Thyroid gland (tissue), 4 donors: ENCODE measurements at places on chromosomes 7 and 10. TPM values are rescaled to one million over a fixed set of nuclear protein-coding genes. Genes with fewer than 3 reads are reported as not detected.

- no peak overlapping the region for H3K27ac ChIP-seq
- H3K4me1 ChIP-seq: peaks cover 10% of the 10 kb centered on the region
- H3K4me3 ChIP-seq: no peak overlapping the region
- DNase-seq: no peak
- H3K27me3 ChIP-seq: no peaks in the 10 kb centered on the region
Measured at GRCh38 chr7:2980401-2981102, 63.1 kb downstream of the CARD11 start.

DNA sequence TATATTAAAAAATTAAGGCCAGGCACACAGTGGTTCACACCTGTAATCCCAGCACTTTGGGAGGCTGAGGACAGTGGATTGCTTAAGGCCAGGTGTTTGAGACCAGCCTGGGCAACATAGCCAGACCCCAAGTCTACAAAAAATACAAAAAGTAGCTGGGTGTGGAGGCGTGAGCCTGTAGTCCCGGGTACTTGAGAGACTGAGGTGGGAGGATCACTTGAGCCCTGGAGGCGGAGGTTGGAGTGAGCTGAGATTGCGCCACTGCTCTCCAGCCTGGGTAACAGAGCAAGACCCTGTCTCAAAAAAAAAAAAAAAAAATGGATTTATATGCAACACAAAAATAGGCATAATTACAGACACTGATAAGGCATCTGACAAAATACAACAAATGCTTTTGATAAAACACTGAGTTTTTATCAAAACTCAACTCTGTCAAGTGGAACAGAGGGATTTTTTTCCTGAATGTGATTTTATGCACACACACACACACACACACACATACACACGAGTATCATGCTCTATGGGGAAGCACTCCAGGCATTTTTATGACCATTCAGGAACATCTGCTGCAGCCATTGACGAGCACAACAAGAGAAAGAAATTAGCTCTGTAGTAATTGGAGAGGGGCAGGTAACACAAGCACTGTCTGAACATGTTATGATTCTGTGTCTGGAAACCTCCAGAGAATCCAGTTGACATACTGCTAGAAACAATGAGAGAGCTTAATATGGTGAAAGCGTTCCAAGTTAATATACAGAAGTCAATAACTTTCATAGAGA lies 193.1 kb downstream of the WDR37 start:
- no peak overlapping the region for H3K27ac ChIP-seq
- DNase-seq: no peak
- H3K4me1 ChIP-seq: no peaks in the 10 kb centered on the region
- no peaks in the 10 kb centered on the region for H3K27me3 ChIP-seq

GRCh38 chr7:128919881-128920799 lies 9.6 kb upstream of the KCP start:
- no peak for DNase-seq
- H3K27ac ChIP-seq: no peak overlapping the region
- H3K27me3 ChIP-seq: peaks cover 11% of the 10 kb centered on the region
- H3K4me3 ChIP-seq: no peak overlapping the region

GRCh38 chr10:35387768-35388167 lies 51.5 kb downstream of the CCNY start:
- no peaks in the 10 kb centered on the region for H3K27me3 ChIP-seq
- no peaks in the 10 kb centered on the region for H3K36me3 ChIP-seq
- no peak overlapping the region for H3K4me3 ChIP-seq
- peak; percentile 31 for DNase-seq
- peaks cover 36% of the 10 kb centered on the region for H3K4me1 ChIP-seq

- no peak overlapping the region for H3K27ac ChIP-seq
- no peak for DNase-seq
- H3K27me3 ChIP-seq: no peaks in the 10 kb centered on the region
- H3K4me3 ChIP-seq: no peak overlapping the region
Measured at GRCh38 chr7:5302577-5302976, 19.8 kb downstream of the SLC29A4 start.

Gene CYP3A7
- total RNA-seq: not detected

Gene PPRC1
- total RNA-seq: 15.9 TPM

GRCh38 chr7:5699467-5700384 lies 81.7 kb downstream of the RNF216 start:
- peak; percentile 70 for DNase-seq
- H3K36me3 ChIP-seq: no peaks in the 10 kb centered on the region
- peaks cover 21% of the 10 kb centered on the region for H3K4me1 ChIP-seq
- no peak overlapping the region for H3K4me3 ChIP-seq

DNA sequence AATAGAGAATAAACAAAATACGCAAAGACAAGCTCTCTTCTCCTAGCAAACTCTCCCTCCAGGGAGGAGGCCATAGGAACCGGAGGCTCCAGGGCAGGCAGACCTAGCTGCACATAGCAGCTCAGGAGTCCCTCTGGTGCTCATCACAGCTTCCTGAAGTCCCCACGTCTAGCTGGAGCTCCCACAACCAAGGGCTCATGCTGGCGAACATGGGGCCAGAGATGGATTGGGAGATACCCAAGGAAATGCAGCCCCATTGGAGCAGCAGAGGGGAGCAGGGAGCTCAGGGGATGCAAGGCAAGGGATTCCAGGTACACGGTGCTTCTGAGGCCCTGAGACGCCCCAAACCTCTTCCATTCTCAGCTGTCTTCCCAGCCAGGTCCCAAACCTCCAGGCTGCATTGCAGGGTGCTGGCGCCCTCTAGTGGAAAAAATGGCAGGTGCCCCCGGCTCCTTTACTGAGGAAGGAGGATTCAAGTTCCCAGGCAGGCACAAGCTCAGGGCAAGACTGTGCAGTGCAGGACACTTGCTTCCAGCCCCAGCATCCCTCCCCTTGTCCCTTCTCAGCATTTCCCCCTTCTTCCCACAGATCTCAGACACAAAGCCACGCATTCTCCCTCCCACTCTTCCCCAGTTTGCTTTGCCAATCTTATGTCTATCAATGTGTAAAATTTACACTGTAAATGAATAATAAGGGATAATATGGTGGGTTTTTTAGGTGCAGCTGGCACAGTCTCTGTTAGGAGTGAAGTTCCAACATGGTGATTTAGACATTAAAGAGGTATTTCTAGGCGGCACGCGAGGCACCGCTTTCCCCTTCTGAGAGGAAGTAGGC lies 46.2 kb downstream of the GPAM start:
- no peaks in the 10 kb centered on the region for H3K36me3 ChIP-seq
- H3K4me1 ChIP-seq: no peaks in the 10 kb centered on the region
- no peak overlapping the region for H3K4me3 ChIP-seq
- no peaks in the 10 kb centered on the region for H3K27me3 ChIP-seq

- no peaks in the 10 kb centered on the region for H3K36me3 ChIP-seq
- no peaks in the 10 kb centered on the region for H3K27me3 ChIP-seq
- H3K4me3 ChIP-seq: no peak overlapping the region
- peaks cover 28% of the 10 kb centered on the region for H3K4me1 ChIP-seq
- DNase-seq: peak; percentile 8
- peak overlapping the region; percentile 49 for H3K27ac ChIP-seq
Measured at GRCh38 chr7:28155964-28156363, 24.6 kb downstream of the JAZF1 start.

DNA sequence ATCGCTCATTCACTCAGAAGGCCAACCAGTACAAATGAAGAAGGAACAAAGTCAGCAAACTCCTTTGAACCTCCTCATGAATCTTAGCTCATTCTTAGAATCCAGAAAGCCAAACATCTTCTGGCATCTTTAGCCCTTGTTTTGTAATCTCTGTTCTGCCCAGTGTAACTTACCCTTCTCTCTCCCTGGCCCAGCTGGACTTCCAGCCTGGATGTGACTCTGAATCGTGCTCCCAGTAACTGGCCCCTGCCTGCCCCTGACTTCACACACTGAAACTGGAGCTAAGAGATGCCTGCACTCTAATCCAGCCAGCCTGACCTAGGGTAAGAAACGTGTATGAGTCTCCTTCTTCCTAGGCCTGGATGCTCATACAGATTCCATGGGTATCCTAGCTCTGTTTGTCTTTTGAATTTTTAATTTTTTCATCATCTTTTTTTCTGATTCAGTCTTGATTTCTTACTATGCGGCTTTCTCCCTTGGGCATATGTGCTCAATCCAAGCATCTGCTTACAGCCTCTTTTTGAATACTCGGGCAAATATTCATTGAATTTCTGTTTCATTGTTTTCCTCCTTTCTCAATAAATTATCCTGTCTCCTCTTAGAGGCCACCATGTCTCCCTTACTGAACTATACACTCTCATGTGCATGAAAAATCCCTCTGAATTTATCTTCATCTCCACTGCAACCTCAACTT lies 845.6 kb upstream of the AUTS2 start:
- no peaks in the 10 kb centered on the region for H3K36me3 ChIP-seq
- DNase-seq: no peak
- no peak overlapping the region for H3K27ac ChIP-seq
- H3K27me3 ChIP-seq: no peaks in the 10 kb centered on the region

- H3K4me1 ChIP-seq: peaks cover 3% of the 10 kb centered on the region
- H3K27ac ChIP-seq: no peak overlapping the region
- no peaks in the 10 kb centered on the region for H3K27me3 ChIP-seq
- no peaks in the 10 kb centered on the region for H3K36me3 ChIP-seq
Measured at GRCh38 chr7:157574120-157574825, 237.5 kb downstream of the DNAJB6 start.

DNA sequence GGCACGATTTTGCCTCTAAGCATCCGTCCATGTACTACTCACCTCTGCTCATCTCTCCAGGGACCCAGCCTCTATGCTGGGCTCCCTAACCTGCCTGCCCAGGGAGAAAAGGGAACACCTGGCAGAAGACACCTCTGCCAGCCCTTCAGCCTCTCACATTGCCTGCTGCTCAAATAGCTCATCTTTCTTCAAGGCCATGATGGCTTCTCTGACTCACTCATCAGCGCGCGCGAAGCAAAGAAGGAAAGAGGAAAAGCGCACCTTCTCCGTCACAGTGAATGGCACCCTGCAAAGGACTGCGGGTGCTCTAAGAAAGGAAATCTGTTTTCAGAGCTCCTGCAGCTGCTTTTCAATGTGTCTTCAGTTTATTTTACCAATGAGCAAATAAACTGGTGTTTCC lies 174.0 kb downstream of the PRKAG2 start:
- peaks cover 12% of the 10 kb centered on the region for H3K4me1 ChIP-seq
- no peaks in the 10 kb centered on the region for H3K36me3 ChIP-seq
- H3K27ac ChIP-seq: no peak overlapping the region
- H3K27me3 ChIP-seq: no peaks in the 10 kb centered on the region
- DNase-seq: no peak

- peak overlapping the region; percentile 37 for H3K27ac ChIP-seq
- peaks cover 7% of the 10 kb centered on the region for H3K4me1 ChIP-seq
- H3K27me3 ChIP-seq: no peaks in the 10 kb centered on the region
- no peak overlapping the region for H3K4me3 ChIP-seq
- DNase-seq: peak; percentile 44
- no peaks in the 10 kb centered on the region for H3K36me3 ChIP-seq
Measured at GRCh38 chr7:132393789-132394261, 182.4 kb downstream of the PLXNA4 start.

Gene STRA8
- not detected for total RNA-seq

Gene NKX1-2
- not detected for total RNA-seq

Gene ZNF138
- total RNA-seq: 30.5 TPM

DNA sequence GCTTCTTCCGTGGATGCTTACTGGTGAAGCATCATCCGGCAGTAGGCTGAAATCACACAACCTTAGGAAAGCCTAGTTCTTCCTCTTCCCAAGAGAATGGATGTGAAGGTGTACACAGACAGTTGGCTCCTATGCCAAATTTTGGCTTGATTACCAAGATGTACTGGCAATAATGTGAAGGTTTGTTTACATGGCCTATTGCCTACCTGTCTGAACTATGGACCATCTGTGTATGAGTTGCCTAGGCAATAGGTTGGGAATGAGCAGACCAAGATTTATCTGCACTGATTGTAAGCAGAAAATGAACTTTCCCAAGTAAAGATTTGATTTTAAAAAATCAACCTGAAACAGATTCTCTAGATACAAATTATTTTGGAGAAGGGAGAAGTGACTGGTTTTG lies 325.9 kb upstream of the SORCS1 start:
- H3K36me3 ChIP-seq: no peaks in the 10 kb centered on the region
- no peak overlapping the region for H3K4me3 ChIP-seq
- DNase-seq: no peak
- H3K27me3 ChIP-seq: no peaks in the 10 kb centered on the region
- H3K4me1 ChIP-seq: no peaks in the 10 kb centered on the region
- H3K27ac ChIP-seq: no peak overlapping the region
